A549 treated with AZD2906 at 1 μM for 4 hours (cell line): ENCODE measurements at places on chromosomes 16 and 17. TPM values are rescaled to one million over a fixed set of nuclear protein-coding genes. Genes with fewer than 3 reads are reported as not detected.

The APOBR gene
- total RNA-seq: 0.03 to 0.13 TPM (median 0.05 TPM) in 5 replicates

The RFWD3 gene
- total RNA-seq: 31.2 to 37.9 TPM (median 33.1 TPM) in 5 replicates

The HLF gene
- 0.07 to 0.13 TPM (median 0.09 TPM) in 5 replicates for total RNA-seq

The CCDC47 gene
- 88.4 to 136 TPM (median 94.2 TPM) in 5 replicates for total RNA-seq

The TTLL6 gene
- total RNA-seq: 0.44 to 0.85 TPM (median 0.51 TPM) in 5 replicates

The PNMT gene
- 0.10 to 0.68 TPM (median 0.63 TPM) in 5 replicates for total RNA-seq

The CCDC200 gene
- total RNA-seq: not detected in 5 replicates

The KRTAP9-2 gene
- not detected in 5 replicates for total RNA-seq

The CLDN7 gene
- total RNA-seq: 2.2 to 3.2 TPM (median 2.9 TPM) in 5 replicates

The KIF18B gene
- 30.5 to 38.1 TPM (median 36.8 TPM) in 5 replicates for total RNA-seq

The CEMP1 gene
- total RNA-seq: 0.06 to 0.15 TPM (median 0.09 TPM) in 3 of 5 replicates, not detected in the others

The RND2 gene
- 0.13 to 0.27 TPM (median 0.14 TPM) in 5 replicates for total RNA-seq

The CENPN gene
- 62.7 to 117 TPM (median 67.6 TPM) in 5 replicates for total RNA-seq
